ENCODE measurements at places on chromosomes 13 and 19. TPM values are rescaled to one million over a fixed set of nuclear protein-coding genes. Genes with fewer than 3 reads are reported as not detected.

SLC10A2 gene
- polyA plus RNA-seq, result 2.8 TPM

- DNase-seq, result no peak
Measured at GRCh38 chr13:40923867-40924266, 95.2 kb downstream of the ELF1 start.

DNA sequence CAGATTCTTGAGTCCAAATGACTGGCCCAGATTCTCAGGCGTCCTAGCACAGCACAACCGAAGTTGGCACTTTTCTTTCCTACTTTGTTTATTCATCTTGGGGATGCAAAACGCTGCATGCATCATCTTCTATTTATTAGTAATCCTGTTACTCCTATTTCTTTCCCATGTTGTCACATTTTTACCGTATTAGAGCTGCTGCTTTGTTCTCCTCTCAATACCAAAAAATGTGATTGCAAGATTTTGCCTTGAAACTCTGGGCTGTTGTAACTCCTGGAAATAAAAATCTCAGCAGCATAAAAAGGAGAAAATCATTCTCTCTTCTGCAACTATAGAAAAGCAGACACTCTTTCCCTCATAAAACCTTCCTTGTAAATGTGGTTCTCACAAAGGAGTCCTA is 12.9 kb upstream of the IGSF23 start:
- no peak for DNase-seq

RGCC gene
- 15.8 TPM for polyA plus RNA-seq

- no peak for DNase-seq
Measured at GRCh38 chr19:7706188-7706954, 4.4 kb upstream of the FCER2 start.

DNA sequence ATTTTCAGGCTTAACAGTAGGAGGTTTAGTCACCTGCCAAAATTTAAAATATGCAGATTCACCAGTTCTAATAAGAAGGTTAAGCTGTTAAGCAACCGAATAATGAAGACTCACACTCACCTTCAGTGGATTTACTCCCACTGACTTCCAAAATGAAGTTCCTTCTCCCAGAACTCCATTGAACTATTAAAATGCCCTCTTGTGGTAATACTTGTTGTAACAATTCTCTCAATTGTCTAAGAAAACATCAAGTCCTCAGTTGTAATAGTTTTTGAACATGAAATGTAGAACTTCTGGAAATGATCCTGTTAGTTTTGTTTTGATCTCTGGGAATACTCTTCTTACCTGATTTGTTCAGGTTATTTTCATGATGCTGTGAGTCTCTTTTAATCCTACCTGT is 522.0 kb upstream of the ATXN8OS start:
- DNase-seq, result no peak

GRCh38 chr19:10001899-10002298 is 8.4 kb downstream of the COL5A3 start:
- DNase-seq, result no peak

PGLYRP2 gene
- polyA plus RNA-seq, result 0.08 TPM

DNA sequence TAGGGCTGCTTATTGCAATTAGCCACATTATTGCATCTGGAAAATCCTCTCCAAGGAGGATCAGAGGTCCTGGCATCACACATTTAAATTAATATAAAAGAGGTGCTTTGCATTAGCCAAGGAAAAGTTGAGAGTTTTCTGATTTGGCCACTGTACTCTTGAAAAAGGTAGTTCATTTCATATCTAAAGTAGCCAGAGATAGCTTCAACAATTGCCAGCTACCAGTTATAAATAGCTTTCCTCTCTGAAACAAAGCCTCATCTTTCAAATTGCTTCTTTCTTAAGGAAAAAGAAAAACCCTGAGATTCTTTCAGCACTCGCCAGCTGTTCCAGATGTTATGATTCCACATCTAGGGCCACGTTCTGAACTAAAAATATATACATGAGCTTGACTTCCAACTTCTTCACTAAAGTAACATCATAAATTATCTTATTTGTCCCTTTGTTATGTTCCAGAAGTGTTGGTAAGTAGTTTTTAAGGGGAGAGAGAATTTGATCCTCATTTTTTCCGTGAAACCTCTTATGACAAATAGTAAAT is 69.6 kb downstream of the ERCC5 start:
- no peak for DNase-seq

CARD8 gene
- polyA plus RNA-seq, result 66.5 TPM

- DNase-seq, result no peak
Measured at GRCh38 chr19:14015524-14016035, 9.5 kb upstream of the RFX1 start.

DNA sequence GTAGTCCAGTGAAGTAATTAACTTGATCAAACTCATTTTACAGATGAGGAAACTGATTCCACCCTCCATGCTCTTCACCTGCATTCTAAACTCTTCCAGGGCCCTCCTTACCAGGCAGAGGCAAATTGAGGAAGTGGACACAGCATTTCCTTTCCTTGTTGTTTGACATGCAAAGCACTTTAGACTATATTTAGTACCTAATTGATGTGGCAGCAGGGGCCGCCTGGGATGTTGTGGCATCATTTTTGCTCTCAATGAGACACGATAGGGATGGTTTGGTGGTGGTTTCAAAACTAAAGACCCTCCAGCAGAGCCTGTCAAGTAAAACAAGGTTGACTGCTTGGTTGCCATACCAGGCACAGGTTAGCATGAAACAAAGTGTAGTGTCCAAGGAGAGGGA is 7.9 kb downstream of the SIPA1L3 start:
- no peak for DNase-seq

GRCh38 chr19:46692918-46693722 is 23.8 kb downstream of the PRKD2 start:
- no peak for DNase-seq

DNA sequence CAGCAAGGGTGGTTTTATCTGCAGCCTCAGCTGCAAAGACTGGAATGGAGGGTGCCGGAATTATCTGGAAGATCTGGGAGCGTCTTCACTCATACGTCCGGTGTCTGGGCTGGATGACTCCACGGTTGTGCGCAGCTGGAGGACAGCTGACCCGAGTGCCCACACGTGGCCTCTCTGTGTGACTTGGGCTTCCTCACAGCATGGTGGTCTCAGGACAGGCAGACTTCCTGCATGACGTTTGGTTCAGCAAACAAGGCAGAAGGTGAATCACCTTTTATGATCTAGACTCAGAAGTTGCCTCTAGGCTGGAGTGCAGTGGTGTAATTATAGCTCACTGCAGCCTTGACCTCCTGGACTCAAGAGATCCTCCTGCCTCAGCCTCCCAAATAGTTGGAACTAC is 33.2 kb downstream of the CACNG6 start:
- DNase-seq, result no peak

- DNase-seq, result no peak
Measured at GRCh38 chr19:34254698-34255432, 511 bp downstream of the GARRE1 start.

VAV1 gene
- 1.2 TPM for polyA plus RNA-seq

DNA sequence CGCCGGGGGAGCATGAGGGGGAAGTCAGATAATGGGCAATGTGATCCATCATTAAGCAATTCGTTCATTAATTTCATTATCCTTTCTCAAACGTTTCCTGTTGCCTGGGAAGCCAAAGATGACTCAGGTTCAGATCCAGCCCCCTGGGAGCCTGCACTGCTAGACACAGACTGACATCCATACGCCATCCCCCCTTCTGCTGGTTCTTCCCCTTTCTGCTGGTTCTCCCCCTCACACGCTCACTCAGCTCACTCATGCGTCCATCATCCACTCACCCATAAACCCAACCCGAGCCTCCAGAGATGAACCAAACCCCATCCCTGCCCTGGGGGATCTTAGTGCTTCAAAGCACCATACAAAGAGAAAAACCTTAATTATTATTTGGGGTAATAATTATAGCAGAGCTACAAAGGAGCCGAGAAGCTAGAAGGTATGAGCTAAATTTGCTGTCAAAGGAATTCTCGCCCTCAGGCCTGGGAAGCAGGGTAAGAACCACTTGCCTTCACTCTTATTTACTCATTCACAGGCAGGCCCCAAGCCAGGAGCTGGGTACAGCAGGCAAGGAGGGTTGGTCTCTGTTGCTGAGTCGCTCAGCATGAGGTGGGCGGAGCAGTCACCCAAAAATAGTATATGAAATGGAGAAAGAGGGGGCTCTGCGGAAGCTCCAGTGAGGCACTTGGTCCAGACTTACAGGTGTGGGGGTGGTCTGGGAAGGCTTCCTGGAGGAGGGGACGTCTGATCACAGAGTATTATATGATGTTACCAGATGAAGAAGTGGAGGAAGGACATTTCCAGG is 7.0 kb upstream of the ZNF444 start:
- DNase-seq, result no peak

All from renal cortex interstitium (tissue), 15 donors.